ENCODE measurements at places on chromosomes 5 and 9.

GRCh38 chr9:126050605-126050990 lies 276.0 kb upstream of the MVB12B start:
- DNase-seq, result no peak

DNA sequence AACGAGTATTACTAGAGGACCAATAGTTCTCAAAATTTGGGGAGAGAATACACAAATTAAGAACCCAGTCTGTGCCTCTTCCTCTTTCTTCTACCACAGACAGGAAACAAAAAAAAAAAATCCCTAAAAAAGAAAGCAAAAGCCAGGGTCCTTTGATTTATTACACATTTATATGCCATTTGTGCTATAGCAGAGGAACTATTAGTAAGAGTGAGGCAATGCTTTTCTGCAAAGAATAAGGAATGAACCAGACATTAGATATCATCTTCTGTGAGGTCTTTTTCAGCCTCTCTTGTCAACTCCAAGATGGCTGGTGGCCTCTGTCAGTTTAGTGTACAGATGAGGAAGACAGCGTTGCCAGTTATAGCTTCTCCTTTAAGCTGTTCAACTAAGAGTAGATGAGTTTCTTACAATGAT lies 127.6 kb downstream of the RFX3 start:
- no peak for DNase-seq

DNA sequence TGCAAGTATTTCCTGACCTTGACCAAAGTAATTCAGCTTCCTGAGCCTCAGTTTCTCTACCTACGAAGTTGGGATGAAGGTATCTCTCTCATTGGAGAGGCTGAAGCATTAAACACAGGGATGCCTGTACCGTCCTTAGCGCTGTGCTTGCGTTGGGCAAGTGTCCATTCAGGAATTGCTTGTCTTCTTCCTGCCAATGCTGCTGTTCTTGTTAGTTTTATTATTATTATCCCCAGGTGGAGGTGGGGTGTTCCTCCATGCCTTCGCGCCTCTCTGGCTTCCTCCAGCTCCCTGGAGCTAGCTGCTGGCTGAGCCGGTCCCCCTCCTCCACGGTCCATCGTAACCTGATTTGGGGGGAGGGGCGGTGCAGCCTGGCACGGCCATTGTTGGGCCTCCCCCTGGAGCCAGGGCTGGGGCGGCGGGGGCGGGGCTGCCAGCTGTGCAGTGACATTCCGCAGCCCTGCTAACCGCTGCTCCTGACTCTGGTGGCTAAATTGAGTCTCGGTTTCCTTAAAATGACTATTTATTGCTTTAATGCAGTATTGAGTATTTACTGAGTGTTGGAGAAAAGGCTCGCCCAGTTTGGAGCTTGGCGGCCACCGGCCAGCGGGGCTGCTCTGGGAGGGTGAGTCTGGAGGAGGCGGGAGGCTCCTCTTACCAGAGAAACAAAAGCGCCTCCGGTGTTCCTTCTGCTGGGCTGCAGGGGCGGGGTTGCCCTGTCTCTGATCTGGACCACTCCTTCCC lies 51.3 kb downstream of the LMX1B start:
- no peak for DNase-seq

GRCh38 chr9:35014517-35014916 lies 25.0 kb downstream of the DNAJB5 start:
- DNase-seq, result no peak

- no peak for DNase-seq
Measured at GRCh38 chr9:135167356-135167755, 79.9 kb downstream of the OLFM1 start.

GRCh38 chr9:85741095-85741874 lies 469 bp downstream of the AGTPBP1 start:
- DNase-seq, result peak; percentile 62

DNA sequence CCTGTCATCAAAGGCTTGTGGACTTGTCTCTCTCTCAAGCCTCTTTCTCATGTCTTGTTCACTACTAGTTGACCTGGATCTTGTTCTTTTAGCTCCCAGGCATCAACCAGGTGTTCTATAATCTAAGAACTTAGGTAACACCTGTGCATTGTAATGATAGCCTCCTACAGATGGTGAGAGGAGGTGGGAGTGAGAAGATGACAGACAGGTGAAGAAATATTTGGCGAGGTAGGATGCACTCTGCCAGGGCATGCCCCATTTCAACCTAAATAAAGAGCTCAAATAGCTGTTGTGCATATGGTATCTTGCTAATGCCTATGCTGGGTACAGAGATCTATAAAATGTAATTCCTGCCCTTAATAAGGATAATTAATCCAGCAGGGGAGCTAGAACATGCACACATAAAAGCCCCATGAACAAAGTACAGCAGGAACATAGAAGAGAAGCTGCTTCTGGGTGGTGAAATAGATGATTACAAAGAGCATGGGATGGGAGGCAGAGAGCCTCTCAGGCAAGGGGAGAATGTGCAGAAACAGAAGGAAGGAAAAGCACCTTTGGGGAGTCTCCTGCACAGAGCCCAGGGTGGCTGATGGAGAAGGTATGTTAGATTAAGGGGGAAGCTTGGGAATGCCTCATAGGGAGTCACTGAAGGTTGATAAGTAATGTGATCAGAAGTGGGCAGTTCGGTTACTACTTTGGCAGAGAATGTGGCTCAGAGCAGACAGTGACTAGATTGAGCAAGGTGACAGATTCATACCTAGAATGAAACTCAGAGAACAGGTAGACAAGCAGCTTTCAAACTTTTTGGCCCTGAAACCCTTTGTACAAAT lies 28.0 kb upstream of the PLIN2 start:
- DNase-seq, result no peak

- DNase-seq, result no peak
Measured at GRCh38 chr5:3129252-3129651, 377.8 kb upstream of the IRX2 start.

DNA sequence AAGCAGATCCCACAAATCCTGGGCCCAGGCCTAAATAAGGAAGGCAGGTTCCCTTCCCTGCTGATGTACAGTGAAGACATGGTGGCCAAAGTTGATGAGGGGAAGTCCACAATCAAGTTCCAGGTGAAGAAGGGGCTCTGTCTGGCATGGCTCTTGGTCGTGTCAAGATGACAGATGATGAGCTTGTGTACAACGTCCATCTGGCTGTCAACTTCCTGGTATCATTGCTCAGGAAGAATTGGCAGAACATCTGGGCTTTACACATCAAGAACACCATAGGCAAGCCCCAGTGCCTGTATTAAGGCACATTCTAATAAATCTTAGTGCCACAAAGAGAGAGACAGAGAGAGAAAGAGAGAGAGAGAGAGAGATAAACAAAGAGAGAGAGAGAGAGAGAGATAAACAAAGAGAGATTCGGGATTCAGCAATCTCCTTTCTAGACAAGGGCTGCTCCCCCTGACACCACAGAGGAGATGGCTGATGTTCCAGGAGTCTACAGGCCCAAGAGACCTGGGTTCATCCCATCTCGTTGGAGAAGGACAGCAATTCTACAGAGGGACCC lies 45.5 kb upstream of the HSPA9 start:
- no peak for DNase-seq

GRCh38 chr5:88829775-88830174 lies 53.2 kb downstream of the MEF2C start:
- no peak for DNase-seq

GRCh38 chr9:32264170-32264864 lies 120.1 kb upstream of the ACO1 start:
- no peak for DNase-seq

GRCh38 chr9:89970701-89971100 lies 365.9 kb downstream of the GADD45G start:
- no peak for DNase-seq

- peak; percentile 46 for DNase-seq
Measured at GRCh38 chr5:80408484-80409366, 861 bp downstream of the ZFYVE16 start.

- DNase-seq, result no peak
Measured at GRCh38 chr5:55650386-55650785, 61.7 kb downstream of the SLC38A9 start.

DNA sequence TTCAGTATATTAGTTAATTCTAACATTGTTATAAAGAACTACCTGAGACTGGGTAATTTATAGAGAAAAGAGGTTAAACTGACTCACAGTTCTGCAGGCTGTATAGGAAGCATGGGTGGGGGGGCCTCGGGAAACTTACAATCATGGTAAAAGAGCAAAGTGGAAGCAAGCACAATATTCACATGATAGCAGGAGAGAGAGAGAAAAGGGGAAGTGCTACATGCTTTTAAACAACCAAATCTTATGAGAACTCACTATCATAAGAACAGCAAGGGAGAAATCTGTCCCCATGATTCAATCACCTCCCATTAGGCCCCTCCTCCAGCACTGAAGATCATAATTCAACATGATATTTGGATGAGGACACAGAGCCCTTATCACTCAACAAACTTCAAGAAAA lies 324.9 kb downstream of the ZNF608 start:
- no peak for DNase-seq

DNA sequence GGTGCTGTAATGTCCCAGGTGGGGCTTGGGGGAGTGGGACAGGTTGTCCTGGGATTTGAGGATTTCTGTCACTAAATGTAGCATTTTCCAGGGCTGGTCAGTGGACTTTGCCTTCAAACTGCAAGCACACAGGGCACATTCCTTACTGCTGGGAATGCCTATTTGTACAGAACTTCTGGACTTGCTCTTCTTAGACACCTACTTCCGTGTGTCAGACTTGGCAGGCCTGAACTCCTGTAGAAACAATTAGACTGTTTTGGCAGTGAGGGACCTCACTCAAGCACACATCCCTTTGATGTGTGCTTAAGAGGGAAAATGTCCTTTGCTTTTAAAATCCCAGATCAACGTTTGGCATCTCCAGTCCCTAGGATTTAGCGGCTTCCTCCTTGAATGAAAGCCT lies 192.2 kb downstream of the PAPPA start:
- no peak for DNase-seq

DNA sequence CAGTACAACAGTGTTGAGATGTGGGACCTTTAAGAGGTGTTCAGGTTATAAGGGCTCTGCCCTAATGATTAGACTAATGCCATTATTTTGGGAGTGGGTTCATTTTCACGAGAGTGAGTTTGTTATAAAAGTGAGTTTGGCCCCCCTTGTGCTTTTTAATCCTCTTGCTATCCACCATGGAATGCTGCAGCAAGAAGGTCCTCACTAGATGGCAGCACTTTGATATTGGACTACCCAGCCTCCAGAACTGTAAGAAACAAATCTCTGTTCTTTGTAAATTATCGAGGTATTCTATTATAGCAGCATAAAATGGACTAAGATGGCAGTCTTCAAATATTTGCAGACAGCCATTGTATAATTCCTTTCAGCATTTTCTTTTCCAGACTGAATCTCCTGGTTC lies 212.4 kb downstream of the LRRC70 start:
- no peak for DNase-seq

- DNase-seq, result no peak
Measured at GRCh38 chr9:122186301-122186700, 26.6 kb downstream of the MORN5 start.

GRCh38 chr5:77937015-77937908 lies 161.1 kb upstream of the TBCA start:
- DNase-seq, result no peak

GRCh38 chr5:94793816-94794198 lies 175.3 kb downstream of the SLF1 start:
- no peak for DNase-seq

GRCh38 chr9:37994639-37995347 lies 74.2 kb downstream of the SHB start:
- DNase-seq, result peak; percentile 12

DNA sequence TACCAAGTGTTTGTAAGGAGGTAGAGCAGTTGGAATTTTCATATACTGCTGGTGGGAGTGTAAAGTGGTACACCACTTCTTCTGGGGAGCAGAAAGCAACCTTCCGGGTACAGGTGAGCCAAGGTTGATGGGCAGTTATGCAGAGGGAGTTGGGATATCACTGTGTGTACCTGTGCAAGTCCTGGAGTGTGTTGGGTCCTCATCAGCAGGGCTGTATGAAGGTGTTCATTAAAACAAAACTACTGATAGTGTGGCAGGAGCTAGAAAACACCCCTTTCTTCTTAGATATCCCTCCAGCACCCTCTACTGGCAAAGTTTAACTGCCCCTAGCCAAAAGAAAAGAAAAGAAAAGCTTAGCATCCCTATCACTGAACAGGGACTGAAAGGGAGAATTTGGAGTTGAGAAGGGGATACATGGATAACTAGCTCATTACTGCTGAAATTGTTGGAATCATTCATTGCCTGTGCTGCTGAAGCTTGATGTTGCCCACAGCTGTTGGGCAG lies 10.7 kb downstream of the MARCHF6 start:
- DNase-seq, result no peak

GRCh38 chr5:147832541-147832940 lies 1.1 kb upstream of the SPINK1 start:
- DNase-seq, result no peak

DNA sequence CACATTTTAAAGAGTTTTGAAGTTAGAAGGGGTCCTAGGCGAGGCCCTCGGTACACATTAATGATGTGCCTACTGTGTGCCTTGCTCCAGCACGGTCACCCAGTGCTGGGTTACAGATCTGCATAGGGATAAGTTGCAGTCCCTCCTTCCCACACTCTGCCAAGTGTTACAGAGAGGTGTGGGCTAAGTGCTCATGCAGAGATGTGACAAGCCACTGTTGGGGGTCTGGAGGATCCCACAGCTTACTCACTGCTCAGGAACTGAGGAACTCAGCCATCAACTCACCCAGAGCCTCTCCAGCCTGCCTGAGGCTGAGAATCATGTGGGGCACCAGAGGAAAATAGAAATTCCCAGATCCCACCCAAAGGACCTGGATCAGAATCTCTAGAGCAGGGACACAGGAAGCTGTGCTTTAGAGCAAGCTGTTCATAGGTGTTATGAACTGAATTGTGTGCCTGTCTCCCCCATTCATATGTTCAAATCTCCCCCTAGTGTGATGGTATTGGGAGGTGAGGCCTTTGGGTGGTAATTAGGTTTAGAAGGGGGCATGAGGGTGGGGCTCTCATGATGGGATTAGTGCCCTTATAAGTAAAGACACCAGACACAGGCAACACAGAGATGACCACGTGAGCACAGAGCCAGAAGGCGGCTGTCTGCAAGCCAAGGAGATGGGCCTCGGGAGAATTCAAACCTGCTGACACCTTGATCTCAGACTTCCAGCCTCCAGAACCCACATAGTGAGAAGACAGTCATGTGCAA lies 164.1 kb downstream of the HSD17B3 start:
- no peak for DNase-seq

DNA sequence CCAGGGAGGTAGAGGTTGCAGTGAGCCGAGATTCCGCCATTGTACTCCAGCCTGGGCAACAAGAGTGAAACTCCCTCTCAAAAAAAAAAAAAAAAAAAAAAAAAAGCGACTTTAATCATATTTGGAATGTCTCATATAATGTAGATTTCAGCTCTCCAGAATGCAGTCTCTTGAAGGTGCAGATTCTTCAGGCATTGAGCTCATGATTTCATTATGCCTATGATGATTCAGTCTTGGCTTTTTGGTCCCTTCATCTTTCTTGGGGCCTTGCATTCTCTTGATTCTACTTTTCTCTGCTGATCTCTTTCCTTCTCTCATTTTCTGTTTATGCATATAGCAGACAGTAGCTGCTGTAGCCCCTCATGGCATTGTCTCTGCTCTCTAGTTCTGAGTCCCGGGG lies 22.9 kb downstream of the KDM4C start:
- DNase-seq, result no peak

GRCh38 chr9:76607730-76608436 lies 148.9 kb downstream of the GCNT1 start:
- no peak for DNase-seq
